ENCODE measurements at places on chromosomes 6 and 20.

DNA sequence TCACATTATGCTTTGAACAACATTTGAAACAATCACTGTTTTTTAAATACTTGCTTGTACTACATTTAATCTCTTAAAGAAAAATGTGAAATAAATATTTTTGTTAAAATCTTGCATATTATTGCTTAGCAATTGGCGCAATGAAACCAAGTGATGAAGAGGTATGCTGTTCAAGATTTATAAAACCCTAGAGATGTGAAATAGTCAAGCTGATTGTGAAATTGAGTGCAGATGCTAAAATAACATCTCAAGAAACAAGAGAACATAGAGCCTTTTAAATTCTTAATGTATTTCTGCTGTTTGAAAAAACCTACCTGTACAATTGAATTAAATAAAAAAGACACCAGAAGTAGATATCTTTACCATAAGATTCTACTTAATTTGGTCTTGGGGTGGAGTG is 179.2 kb upstream of the MCHR2 start:
- DNase-seq: no peak

DNA sequence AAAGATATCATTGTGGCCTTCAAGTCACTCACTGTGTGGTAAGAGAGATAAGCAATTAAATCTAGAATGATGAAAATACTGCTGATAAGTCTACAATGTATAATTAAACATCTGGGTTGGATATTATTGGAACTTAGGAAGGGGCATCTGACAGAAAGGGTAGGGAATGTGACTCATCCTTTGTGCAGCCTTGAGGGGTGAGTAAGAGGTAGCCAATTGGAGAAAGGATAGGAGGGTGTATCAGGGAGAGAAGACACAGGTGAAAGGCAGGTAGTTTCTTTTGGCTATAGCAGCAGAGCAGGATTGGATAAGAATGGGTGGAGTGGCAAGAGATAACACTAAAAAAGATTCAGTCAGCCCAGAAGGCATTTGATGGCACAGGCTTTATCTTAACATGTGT is 182.0 kb downstream of the COL21A1 start:
- DNase-seq: no peak

DNA sequence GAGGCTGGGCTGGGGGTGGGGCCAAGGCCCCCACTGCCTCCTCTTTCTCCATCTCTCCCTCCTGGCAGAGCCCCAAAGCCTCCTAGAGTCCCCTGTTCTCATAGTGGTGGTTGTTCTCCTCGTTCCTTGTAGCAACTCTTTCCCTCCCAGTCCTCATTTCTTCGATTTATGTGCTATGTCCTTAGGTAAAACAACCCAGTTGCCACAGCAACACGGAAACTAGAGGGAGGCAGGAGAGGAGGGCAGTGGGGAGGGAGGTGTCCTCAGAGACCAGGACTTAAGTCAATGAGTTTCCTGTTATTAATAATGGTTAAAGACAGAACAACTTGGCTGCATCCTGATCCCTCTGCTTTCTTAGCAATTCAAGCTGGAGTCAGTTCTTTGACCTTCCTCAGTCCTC is 161.0 kb downstream of the INSM1 start:
- no peak for DNase-seq

DNA sequence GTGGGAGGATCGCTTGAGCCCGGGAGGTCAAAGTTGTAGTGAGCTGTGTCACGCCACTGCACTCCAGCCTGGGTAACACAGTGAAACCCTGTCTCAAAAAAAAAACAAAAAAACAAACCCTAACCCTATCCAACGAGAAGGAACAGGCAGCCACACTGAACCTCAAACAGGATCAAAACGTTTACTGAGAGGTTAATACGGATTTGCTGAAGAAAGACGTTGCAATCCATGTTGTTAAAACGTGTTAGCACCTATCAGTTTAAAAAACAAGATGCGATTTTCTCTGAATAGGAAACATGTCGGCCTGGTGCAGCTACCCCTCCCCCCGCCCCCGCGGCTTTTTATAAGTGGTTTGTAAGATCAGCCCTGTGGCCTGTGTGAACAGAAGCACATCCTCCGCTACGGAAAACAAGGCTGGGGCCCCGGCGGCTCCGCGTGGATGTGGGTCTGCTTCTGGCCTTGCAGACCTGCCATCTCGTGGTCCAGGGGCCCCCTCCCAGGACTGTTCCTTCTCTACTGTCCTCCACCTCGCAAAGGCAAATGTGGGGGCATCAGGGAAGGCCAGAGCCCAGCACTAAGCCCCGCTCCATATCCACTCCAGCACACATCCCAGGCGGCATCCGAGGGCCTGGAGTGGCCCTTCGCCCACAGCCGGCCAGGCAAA is 11.4 kb downstream of the SLC2A4RG start:
- no peak for DNase-seq

- no peak for DNase-seq
Measured at GRCh38 chr6:25452031-25452430, 172.9 kb downstream of the CARMIL1 start.

DNA sequence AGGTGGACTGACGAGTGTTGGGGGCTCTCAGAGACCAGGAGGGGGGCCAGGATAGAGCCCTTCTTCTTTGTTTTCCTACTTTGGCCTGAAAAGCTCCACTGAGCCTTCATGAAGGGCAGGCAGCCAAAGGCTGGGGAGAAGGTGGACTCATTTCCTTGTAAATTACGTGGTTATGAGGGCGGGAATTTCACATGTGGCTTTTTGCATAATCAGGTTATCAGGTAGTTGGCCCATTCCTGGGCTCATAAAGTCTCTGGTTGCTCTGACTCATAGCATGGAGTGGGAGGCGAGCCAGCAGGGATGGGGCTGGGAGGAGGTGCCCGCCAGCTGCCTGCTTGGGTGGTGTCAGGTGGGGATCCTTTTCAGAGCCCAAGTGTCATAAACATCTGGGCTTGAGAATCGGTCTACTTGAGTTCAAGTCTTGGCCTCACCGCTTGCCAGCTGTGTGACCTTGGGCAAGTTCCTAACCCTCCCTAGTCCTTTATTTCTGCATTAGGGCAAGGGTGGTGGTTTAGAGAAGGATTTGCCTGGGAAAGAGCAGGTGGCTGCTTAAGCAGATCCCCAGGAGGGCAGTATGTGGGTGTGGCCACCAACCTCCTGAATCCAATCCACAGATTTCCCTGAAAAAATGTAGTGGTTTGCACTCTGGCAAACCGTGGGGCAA is 26.5 kb upstream of the RNF24 start:
- no peak for DNase-seq

- DNase-seq: peak; percentile 4
Measured at GRCh38 chr6:67935976-67936477, 699.1 kb upstream of the ADGRB3 start.

GRCh38 chr6:107509506-107509905 is 19.6 kb downstream of the SOBP start:
- DNase-seq: peak; percentile 46

Data from eye (tissue), 1 donor.